ENCODE measurements at places on chromosomes 6 and 20.

GRCh38 chr6:167479901-167480648 lies 155.2 kb downstream of the TTLL2 start:
- peak; percentile 46 for DNase-seq

- DNase-seq: no peak
Measured at GRCh38 chr20:37931153-37931922, 28.4 kb downstream of the VSTM2L start.

- DNase-seq: peak; percentile 28
Measured at GRCh38 chr20:40880063-40880728, 148.4 kb upstream of the TOP1 start.

DNA sequence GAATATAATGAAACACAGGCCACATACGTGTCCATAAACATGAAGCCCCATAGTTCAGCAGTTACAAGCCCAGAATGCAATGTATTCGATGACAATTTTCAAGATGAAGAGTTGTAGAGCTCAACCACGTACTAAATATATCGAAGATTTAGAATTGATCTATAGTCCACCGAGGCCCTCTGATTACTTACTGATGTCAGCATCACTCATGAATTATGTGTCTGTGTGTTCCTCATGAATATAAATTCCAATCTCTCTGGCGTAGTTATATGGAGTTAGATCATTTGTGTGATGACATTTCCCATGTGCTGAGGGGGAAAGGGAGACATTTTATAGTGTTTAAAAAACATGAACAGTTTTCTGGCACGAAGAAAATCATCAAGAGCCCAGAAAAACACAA lies 97.5 kb downstream of the PFDN4 start:
- no peak for DNase-seq

- no peak for DNase-seq
Measured at GRCh38 chr20:61300709-61301108, 48.6 kb downstream of the CDH4 start.

DNA sequence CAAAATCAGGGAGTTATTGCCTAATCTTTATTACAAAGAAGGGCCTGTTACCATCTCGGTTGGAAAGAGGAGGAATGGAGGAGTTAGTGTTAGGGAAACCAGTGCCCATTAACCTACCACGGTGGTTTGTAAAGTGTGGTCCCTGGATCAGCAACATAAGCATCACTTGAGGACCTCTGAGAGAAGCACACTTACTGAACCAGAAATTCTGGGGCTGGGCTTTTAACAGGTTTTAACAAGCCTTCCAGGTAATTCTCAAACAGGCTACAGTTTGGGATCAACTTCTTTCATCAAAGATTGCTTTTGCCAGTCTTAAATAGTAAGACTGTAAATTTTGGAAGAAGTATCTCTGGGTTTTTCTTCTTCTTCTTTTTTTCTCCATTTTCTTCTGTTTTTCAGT lies 329.5 kb upstream of the JAG1 start:
- no peak for DNase-seq

DNA sequence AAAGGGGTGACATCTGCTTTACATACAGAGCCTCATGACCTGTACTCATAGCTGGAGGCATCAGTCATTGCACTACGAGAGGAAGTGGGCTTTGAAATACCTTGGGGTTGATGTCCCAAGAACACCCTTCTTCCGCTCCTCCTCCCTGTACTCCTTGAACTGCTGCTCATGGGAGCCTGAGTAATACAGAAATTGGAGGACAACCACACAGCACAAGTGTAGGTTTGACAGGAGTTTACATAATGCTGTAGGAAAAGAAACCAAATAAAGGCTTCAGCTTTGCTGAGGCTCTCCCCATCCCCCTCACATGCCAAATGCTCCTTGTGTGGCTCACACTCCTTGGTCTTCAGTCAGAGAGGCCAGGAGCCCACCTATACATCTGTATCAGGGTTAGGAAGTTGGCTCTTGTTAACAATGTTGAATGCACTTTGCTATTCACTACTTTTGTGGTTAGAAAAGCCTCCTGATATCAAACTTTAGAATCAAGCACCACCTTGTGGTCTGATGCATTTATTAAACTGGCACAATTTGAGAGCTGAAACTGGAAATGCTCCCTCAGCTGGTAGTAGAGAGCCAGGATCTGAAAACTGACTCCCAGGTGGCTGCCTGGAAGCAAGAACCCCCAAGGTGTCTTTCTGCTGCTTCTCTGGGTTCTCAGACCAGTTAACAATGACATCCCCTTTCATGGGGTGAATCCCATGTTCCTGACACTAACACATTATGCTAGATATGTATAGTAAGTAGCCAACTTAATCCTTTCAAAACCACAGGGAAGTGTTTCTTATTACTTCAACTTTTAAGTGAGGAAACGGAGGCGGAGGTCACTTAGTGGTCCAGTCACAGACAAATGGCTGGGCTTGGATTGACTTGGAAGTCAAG lies 56.2 kb upstream of the EDN1 start:
- DNase-seq: peak; percentile 85

- no peak for DNase-seq
Measured at GRCh38 chr20:11084508-11084907, 410.7 kb upstream of the JAG1 start.

- DNase-seq: no peak
Measured at GRCh38 chr6:144351379-144352127, 66.4 kb downstream of the UTRN start.

GRCh38 chr6:134201716-134202115 lies 116.2 kb downstream of the SGK1 start:
- DNase-seq: no peak

DNA sequence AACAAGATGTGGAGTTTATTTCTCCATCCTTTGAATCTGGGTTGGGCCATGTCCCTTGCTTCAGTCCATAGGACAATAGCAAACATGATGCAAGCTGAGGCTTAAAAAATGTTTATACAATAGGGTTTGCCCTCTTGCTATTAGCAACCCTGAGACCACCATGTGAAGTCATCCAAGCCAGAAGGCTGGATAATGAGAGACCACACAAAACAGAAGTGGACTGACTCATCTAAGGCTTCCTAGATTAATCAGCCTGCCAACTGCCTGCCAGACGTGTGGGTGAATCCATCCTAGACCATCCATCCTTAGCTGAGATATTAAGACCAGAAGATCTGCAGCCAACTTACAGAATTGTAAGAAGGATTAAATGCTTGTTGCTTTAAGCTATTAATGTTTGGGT lies 38.1 kb upstream of the ISM1 start:
- DNase-seq: no peak

DNA sequence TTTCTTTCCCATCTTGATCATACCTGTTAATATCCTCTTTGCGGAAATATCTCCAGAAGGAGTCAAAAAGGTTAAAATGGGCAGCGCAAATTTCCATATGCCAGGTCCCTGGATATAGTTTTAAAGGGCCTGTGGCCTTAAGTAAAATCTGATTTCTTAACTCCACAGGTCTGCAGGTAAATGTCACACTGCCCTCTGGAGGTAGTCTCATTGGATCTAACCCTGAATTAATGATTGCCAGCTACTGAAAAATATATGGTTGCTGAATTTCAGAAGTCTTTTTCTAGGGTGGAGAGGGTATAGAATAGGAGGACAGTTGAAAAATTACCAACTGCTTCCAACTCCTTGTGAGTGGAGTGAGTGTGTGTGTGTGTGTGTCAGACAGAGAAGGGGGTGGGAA lies 8.5 kb downstream of the MOXD1 start:
- no peak for DNase-seq

DNA sequence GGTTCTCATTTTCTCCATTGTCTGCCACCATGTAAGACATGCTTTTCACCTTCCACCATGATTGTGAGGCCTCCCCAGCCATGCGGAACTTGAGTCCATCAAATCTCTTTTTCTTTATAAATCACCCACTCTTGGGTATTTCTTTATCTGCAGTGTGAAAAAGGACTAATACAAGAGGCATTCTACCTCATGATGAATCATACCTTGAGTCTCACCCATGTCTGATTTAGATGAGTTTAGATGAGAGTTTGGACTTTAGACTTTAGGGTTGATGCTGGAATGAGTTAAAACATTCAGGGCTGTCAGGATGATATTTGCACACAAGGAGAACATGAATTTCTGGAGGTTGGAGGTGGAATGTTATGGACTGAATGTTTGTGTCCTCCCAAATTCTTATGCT lies 545.6 kb downstream of the C6orf118 start:
- DNase-seq: no peak

DNA sequence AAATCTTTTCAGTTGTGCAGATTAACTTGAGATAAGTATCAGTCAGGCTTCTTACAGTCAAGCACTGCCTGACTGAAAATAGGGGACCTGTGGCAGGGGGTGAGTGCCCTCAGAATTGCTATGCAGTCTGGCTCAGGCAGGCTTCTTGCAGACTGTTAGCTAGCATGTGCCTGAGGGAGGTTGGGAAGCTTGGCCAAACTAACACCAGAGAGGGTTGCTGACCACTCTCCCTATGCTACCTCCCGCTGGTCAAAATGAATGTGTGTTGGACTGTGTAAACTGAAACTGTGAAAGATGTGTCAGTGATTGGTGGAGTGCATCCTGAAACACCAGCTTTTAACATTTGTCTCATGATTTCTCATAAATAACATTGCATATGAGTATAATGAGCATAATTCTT lies 622.3 kb upstream of the IMPG1 start:
- no peak for DNase-seq

GRCh38 chr6:143348531-143348930 lies 102.0 kb downstream of the ADAT2 start:
- DNase-seq: no peak

DNA sequence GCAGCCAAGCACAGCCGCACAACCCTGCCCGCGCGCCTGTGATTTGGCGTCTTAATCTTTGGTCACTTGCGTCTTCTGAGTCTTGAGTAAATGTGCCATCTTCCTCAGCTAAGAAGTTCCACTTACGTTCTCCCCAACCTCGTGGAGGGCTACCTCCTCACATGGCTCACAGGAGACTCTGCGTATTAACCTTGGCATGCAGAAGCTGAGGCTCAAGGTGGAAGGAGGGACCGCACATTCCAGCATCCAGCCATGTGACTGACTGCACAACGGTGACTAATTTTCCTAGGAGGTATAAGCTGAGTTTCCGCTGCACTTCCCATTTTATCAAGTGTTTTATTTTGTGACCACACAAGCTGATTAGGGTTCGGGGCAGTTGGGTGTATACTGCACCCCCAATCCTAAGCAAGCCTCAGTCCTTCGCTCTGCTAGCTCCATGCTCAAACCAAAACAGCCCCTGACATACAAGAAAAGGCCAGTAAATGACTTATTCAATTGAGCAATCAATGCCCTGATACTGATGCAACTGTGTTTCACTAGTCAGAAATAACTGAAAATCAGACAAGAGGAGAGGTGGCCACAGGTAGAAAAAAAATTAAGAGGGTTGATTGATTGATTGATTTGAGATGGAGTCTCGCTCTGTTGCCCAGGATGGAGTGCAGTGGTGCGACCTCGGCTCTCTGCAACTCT lies 7.0 kb downstream of the BEND3 start:
- no peak for DNase-seq

DNA sequence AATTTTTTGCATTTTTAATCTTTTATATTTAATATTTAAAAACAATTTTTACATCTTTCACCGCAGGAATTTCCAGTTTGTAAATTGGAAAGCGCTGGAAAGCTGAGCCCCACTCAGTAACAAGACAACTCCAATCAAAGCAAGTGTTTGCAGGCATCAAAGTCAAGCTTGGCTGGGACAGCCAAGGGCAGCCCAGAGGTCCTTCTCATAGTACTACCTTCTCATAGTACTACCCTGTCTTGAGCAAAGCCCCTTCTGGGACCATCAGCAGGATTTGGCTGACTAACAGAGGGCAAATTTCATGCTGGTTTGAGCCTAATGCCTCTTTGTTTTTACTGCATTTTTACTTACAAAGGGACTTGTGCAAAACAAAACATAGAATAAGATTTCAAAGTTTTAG lies 228.3 kb downstream of the SIM1 start:
- DNase-seq: no peak

GRCh38 chr20:46349035-46349741 lies 40.9 kb upstream of the CDH22 start:
- peak; percentile 81 for DNase-seq

DNA sequence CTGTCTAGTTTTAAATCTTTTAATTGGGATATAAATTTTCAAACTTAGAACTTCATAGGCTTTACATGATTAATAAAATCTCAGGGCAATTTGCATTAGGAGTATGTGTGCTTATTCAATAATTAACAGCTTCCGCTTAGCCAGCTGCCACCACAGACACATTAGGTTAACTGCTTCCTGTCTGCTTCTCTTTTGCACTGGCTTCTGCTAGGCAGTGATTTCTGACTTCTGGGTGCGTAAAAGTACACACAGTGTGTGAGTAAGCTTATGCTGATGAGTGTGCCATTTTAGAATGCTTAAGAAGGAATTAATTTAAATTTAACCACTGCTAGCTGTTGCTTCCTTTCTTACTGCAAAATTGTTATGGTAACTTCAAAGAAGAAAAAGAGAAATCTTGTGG lies 73.9 kb downstream of the F13A1 start:
- DNase-seq: peak; percentile 21

- DNase-seq: peak; percentile 91
Measured at GRCh38 chr6:73854998-73855718, 159.2 kb downstream of the CD109 start.

All from suppressor macrophage treated with lipopolysaccharide for 1 hour (primary cell).